ENCODE measurements at places on chromosomes 13 and 19.

DNA sequence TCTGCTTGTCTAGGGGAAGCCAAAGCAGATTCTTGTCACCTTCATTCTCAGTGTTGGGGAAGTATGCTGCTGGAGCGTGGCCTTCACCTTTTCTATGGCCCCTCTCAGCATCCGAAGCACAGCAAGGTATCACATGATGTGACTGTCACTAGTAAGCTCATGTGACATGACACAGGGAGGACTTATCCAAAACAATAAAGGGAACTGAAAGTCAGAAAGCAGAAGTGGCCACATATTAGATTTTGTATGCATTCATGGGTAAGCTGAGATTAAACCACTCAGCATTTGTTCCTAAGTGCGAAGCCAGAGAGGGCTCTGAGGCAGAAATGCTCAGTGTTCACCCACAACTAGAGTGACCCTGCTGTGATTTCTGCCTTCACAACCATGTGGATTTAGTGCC is 72.8 kb upstream of the PCDH8 start:
- no peak for DNase-seq

- DNase-seq, result no peak
Measured at GRCh38 chr13:75541287-75541686, 3.6 kb upstream of the COMMD6 start.

DNA sequence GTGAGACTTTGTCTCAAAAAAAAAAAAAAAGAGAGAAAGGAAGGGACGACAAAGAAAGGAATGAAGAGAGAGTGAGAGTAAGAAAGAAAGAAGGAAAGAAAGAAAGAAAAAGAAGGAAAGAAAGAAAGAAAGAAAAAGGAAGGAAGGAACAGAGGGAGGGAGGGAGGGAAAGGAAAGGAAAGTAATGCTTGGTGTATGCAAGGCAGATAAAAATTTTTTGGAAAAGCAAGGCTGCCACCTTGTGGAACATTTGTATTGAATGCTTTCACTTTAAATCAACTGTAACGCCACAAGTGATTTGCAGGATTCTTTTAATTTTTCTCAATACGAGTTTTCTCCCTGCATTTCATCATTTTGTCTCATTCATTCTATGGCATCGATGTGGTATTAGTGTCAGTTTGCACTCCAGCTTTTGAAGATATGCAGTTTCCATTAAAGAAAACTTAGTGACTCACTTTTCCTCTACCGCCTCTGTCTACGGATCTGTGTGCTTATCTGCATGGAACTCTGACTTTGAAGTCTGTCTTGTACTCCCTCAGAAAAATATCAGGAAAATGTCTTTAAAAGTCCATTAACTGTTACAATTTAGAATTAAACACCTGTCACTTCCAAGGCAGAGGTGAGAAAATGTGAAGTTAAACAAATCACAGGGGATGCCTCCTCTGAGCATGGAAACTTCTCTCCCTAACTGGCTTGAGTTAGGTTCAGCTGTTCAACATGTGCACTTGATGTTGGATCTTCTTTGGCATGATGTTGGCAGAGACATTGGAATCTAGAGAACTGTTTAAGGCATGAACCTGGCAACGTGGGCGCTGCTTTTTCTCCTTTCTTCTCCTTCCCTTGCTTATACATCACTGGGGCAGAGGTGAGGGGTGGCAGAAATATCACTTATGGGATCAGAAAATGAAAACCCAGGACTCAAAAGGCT is 20.0 kb upstream of the ZDHHC20 start:
- DNase-seq, result peak; percentile 67

GRCh38 chr19:52536448-52536800 is 9.0 kb downstream of the ZNF808 start:
- DNase-seq, result peak; percentile 45

- no peak for DNase-seq
Measured at GRCh38 chr19:46970815-46971214, 48.8 kb upstream of the NPAS1 start.

DNA sequence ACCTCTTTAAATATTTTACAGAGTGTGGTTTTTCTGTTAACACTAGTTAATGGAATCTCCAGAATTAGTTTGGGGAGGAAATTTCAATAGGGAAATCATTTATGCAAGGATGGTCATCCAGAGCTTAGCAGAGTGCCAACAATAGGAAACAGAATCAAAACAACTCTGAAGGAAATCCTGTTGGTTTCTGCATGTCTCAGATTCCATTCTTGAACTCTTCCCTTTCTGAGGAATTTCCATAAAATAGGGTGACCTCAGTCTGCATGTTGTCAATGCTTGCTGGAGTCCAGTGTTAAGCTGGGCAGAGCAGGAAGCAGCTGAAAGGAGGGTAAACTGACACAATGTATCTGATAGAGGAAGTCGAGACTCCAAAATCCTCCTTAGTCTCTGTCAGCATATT is 16.9 kb downstream of the CBY2 start:
- no peak for DNase-seq

- DNase-seq, result no peak
Measured at GRCh38 chr13:51938454-51938853, 72.8 kb downstream of the ATP7B start.

DNA sequence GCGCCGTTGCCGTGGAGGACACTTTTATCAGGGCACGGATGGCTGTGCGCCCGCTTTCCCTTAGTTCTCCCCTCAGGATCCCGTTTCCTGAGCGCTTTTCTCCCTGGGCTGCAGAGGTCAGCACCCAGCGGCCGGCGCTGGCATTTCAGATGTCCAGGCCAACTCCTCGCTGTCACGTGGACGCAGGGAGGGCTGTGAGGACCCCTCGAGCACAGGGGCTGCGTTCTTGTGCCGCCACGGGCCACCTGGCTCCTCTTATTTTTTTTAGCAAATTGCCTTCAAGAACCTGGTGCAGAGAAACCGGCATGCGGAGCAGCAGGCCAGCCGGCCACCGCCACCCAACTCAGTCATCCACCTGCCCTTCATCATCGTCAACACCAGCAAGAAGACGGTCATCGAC is 22.3 kb downstream of the ATP4B start:
- DNase-seq, result no peak

DNA sequence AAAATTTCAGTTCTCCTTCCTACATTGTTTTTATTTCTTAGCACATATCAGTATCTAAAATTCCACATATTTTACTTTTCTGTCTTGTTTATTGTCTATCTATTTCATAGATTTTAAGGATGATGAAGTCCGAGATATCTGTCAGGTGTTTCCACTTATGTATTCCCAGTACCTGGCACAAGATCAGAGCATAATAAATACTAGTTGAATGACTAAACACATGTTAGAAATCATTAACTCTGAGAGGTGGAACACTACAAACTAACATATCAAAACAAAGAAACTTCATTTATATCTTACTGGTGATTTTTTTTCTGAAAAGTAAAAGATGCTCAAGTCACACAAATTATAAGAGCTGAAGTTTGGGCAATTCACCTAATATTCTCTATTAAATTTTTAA is 1208.3 kb downstream of the PCDH9 start:
- DNase-seq, result no peak

GRCh38 chr13:105660561-105660960 is 874.9 kb downstream of the EFNB2 start:
- no peak for DNase-seq

GRCh38 chr19:8054169-8054568 is 1.6 kb downstream of the CCL25 start:
- no peak for DNase-seq

DNA sequence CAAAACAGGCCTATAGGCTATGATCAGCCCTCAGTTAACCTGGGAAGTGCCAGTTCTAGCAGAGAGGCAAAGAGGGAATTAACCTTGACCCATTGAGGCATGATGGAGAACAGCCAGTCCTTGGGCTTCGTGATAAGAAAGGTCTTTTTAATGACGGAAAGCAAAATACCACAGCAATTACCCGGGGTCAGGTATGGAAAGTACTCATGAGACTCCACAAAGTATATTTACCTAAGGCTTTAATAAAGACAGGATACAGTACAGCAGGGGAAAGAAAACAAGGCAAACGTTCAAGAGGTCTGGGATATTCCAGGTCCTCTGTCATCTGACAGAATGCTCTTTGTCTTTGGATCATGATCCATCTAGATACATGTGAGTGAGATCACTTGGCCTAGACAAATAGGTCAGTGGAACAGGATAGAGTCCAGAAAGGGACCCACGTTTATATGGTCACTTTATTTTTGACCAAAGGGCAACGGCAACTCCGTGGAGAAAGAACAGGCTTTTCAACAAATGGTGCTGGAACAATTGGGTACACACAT is 52.2 kb downstream of the WDFY2 start:
- no peak for DNase-seq

DNA sequence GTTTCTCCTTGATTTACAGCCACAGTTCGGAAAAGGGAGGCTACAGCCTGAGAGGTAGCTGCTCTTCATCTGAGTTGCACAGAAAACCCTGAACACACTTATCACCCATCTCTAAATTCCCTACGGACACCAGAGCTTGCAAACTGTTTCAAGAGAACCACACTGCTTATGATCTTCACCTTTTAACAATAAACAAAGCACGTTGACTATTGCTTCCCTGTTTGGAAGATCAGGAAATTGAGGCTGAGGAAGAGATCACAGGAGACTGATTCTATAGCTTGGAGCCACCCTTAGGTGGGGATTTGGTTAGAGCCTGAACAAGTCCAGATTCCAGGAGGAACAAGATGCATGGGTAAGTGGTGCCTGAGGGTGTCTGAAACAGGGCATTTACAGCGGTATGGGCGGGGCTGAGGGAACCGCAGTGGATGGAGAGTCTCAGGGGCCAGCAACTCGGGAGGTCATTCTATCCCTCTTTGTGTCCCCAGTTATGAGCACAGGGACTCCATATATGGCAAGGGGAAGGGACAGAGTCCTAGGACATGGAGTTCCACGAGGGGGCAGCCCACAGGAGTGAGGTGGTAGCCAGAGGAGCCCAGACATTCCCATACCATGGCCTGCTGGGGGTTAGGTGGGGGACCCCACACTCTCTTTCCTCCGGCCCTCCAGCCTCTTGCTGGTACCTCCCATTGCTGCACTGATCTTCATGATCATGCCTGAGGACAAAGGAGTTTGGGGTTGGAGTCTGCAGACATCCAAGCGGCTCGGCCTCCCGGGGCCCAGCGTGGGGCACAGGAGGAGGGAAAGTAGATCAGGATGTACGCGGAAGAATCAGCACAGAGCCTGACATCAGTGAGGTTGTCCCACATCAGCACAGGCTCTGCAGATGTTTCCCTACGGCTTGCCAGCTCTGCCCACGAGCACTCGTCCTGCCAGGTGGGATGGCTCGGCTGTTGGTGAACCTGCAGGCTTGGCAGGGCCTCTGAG is 162.3 kb upstream of the ZNF536 start:
- no peak for DNase-seq

DNA sequence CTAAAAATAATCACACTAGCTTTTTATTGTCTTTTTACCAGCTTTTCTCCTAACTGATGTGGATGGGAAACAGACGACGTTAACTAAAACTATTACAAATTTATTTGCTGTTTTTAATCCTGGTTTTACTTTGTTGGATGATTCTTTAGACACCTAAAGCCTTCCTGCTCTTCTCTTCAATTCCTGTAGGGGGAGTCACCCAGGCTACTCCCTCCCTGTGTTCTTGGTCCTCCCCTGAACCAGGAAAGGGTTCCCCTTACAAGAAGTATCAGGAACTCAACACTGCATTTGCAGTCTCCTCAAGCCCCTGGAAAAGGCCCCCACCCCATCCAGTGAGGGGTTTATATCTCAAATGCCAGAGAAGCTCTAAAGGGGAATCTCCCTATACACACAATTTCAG is 206.1 kb downstream of the SUCLA2 start:
- DNase-seq, result no peak

- no peak for DNase-seq
Measured at GRCh38 chr13:71714802-71715375, 152.1 kb downstream of the DACH1 start.

DNA sequence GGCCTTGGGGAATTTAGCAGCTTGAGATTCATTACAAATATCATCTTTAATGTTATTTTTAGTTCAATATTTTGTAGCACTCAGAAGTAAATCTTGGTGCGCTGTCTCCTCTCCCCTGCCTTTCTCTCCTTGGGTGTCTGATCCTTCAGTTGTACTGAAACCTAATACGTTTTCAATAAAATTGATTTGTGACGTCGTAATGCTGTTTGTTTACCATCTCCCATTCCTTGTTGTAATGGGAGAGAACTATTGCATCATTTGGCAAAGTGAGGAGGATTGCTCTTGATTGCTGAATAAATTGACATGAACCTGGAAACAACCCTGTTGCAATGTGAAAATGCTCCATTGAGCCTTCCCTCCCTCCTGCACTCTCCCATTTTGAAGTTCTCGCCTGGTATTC is 43.2 kb upstream of the TSHZ3 start:
- DNase-seq, result no peak

DNA sequence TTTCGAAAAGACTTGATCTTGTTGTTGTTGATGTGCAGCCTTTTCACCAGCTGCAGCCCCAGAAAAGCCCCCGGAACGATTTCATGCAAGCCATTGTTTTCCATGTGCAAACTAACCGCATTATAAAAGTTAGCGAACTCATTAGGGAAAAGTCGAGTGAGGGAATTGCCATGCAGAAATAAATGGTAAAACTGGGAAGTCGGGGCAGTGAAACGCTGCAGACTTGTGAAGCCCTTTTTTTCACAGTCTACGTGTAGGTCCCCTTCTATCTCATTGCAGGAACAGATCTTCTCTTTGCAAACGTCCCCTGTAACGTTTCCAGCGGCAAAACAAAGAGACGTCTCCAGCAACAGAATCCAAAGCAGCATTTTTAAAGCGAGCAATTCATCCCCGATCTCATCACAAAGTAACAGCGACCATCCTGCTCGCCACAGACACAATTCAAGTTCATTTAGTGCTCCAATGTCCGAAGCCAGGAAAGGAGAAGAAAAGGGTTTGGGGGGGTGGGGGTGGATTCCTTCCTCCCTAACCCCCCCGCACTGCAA is 1.1 kb downstream of the SLITRK1 start:
- no peak for DNase-seq

DNA sequence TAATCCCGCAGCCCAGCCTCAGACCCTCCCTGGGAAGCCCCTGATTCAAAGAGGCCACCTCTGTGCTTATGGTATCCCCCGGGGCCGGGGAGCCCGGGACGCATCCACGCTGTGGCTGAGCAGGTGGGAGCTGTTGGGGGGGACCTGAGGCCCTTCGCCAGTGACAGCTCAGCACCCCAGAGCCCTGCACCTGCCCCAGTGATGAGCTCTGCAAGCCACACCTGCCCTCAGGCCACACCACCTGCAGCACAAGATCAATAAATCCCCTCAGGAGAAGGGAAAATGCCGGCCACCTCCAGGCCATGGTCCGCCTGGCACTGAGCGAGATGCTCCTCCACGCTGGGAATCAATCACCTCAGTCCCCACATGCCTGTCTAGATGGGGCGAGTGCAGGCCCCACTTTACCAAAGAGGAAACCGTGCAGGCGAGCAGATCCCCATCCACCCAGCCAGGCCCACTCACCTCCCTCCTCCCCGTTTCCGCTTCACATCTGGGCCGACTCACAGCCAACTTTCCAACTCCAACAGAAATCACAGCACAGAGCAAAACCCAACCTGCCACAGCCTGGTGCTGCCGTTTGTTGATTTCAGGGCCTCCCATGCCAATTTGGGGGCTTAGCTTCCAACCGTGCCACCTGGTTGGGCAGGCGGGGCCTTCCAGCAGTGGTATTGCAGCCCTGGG is 12.8 kb downstream of the MOB3A start:
- DNase-seq, result peak; percentile 81

- DNase-seq, result no peak
Measured at GRCh38 chr13:23561261-23561660, 9.0 kb upstream of the TNFRSF19 start.

- DNase-seq, result no peak
Measured at GRCh38 chr19:31316201-31316951, 32.9 kb downstream of the TSHZ3 start.

GRCh38 chr13:53343361-53343744 is 314.7 kb downstream of the OLFM4 start:
- DNase-seq, result no peak

GRCh38 chr13:44181931-44182330 is 191.7 kb upstream of the SERP2 start:
- no peak for DNase-seq

Measured in CD4-positive, alpha-beta T cell treated with Interleukin-6 at 100 ng/mL for 8 hours (primary cell).